ENCODE measurements at places on chromosomes 1 and 21. TPM values are rescaled to one million over a fixed set of nuclear protein-coding genes. Genes with fewer than 3 reads are reported as not detected.
A peak's percentile ranks its signal among the peaks of the same experiment; 100 is the strongest.

GRCh38 chr1:198788561-198789064 lies 149.8 kb downstream of the PTPRC start:
- no peaks in the 10 kb centered on the region for H3K27me3 ChIP-seq
- H3K4me1 ChIP-seq = peaks cover 17% of the 10 kb centered on the region
- no peak overlapping the region for H3K27ac ChIP-seq
- DNase-seq = no peak

DNA sequence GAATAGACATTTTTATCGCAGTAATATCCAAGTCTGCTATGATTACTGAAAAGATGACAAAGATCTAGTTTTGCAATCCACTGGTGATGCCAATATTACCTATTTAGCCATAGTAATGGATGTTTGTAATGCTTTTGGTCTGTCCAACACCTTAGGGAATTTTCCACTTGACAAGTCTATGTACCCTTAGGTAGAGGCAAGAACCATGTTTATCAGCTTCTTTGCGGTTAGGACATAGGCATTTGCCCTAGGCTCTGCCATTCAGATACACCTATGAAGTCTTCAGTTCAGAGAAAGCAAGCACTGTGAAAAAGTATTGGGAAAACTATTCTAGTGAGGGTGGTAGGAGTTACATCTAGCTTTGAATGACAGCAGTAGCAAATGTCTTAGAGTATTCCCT lies 40.2 kb upstream of the SLC35D1 start:
- no peak overlapping the region for H3K27ac ChIP-seq
- H3K4me3 ChIP-seq = no peak overlapping the region

GRCh38 chr1:94787691-94788090 lies 32.5 kb upstream of the SLC44A3 start:
- peaks cover 4% of the 10 kb centered on the region for H3K36me3 ChIP-seq
- H3K4me1 ChIP-seq = peaks cover 22% of the 10 kb centered on the region
- DNase-seq = no peak
- H3K4me3 ChIP-seq = no peak overlapping the region
- H3K27me3 ChIP-seq = no peaks in the 10 kb centered on the region
- H3K27ac ChIP-seq = no peak overlapping the region

GRCh38 chr1:156659661-156659987 lies 17.6 kb downstream of the NES start:
- H3K27ac ChIP-seq = peak overlapping the region; percentile 82
- no peak for DNase-seq
- no peaks in the 10 kb centered on the region for H3K36me3 ChIP-seq
- H3K4me1 ChIP-seq = peaks cover 57% of the 10 kb centered on the region
- peaks cover 54% of the 10 kb centered on the region for H3K27me3 ChIP-seq

GRCh38 chr1:172220376-172220775 lies 200.1 kb upstream of the C1orf105 start:
- DNase-seq = no peak
- no peaks in the 10 kb centered on the region for H3K27me3 ChIP-seq
- H3K27ac ChIP-seq = no peak overlapping the region
- peaks cover 29% of the 10 kb centered on the region for H3K4me1 ChIP-seq

- H3K27me3 ChIP-seq = no peaks in the 10 kb centered on the region
- peaks cover 14% of the 10 kb centered on the region for H3K4me1 ChIP-seq
- no peak overlapping the region for H3K4me3 ChIP-seq
- DNase-seq = no peak
Measured at GRCh38 chr1:6924891-6925290, 139.6 kb downstream of the CAMTA1 start.

GRCh38 chr1:10631811-10632593 lies 157.3 kb downstream of the PEX14 start:
- DNase-seq = no peak
- H3K27ac ChIP-seq = peak overlapping the region; percentile 29
- no peak overlapping the region for H3K4me3 ChIP-seq
- H3K4me1 ChIP-seq = peaks cover 6% of the 10 kb centered on the region
- no peaks in the 10 kb centered on the region for H3K27me3 ChIP-seq

DNA sequence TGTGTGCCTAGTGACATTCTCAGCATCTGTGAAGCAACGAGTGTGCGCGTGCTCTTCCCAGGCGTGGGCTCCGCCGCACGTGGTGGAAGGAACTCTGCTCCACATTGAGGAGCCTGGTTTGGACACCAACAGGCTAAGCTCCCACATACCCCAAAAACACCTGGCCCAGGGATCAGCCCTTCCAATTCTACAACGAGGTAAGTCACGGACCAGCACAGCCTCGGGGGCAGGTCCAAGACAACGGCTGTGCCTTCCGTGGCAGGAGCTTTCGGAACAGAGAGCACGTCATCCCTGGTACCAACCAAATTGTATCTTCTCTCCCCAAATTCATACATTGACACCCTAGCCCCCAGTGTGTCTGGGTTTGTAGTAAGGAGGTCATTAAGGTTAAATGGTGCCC lies 27.2 kb upstream of the PDE9A start:
- H3K36me3 ChIP-seq = no peaks in the 10 kb centered on the region
- H3K4me1 ChIP-seq = peaks cover 20% of the 10 kb centered on the region
- no peak for DNase-seq
- H3K27me3 ChIP-seq = peaks cover 26% of the 10 kb centered on the region
- no peak overlapping the region for H3K27ac ChIP-seq

- H3K36me3 ChIP-seq = no peaks in the 10 kb centered on the region
- no peak overlapping the region for H3K4me3 ChIP-seq
- no peaks in the 10 kb centered on the region for H3K27me3 ChIP-seq
- no peak for DNase-seq
- no peaks in the 10 kb centered on the region for H3K4me1 ChIP-seq
Measured at GRCh38 chr1:99292886-99293285, 28.6 kb downstream of the PLPPR4 start.

- H3K36me3 ChIP-seq = no peaks in the 10 kb centered on the region
- H3K27ac ChIP-seq = no peak overlapping the region
- H3K4me3 ChIP-seq = no peak overlapping the region
- H3K4me1 ChIP-seq = no peaks in the 10 kb centered on the region
- DNase-seq = no peak
Measured at GRCh38 chr1:34640654-34641401, 114.0 kb upstream of the GJB5 start.

DNA sequence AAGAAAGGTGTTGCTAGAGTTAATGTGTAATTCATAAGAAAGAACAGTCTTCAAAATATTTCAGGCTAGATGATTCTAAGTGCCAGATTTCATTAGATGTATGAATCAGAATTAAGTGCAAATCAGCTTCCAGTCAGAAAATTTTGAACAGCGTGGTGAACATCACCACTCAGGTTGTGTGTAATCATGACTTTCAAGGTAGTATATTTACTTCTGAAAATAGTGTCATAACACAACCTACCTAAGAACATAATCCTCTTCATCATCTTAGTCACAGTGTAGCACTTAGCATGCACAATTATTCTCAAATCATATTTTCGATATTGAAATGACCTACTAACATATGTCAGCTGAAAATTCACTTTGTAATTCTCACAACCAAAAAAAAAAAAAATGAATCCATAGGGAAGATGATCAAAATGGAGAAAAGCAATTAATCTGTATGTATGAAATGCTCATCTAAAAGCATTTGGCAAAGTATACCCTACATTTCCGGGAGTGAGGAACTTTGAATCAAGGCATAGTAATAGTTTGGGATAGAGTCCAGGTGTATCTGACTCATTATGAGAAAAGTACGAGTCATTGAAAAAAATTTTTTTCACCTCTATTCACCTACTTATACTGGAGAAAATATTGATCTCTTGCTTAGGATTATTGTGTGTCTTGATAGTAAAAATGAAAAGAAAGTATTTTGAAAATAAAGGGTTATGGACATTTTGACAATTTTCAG lies 221.8 kb upstream of the CHRM3 start:
- H3K36me3 ChIP-seq = no peaks in the 10 kb centered on the region
- no peak for DNase-seq
- H3K4me1 ChIP-seq = no peaks in the 10 kb centered on the region
- H3K27ac ChIP-seq = no peak overlapping the region
- no peak overlapping the region for H3K4me3 ChIP-seq
- H3K27me3 ChIP-seq = no peaks in the 10 kb centered on the region

DNA sequence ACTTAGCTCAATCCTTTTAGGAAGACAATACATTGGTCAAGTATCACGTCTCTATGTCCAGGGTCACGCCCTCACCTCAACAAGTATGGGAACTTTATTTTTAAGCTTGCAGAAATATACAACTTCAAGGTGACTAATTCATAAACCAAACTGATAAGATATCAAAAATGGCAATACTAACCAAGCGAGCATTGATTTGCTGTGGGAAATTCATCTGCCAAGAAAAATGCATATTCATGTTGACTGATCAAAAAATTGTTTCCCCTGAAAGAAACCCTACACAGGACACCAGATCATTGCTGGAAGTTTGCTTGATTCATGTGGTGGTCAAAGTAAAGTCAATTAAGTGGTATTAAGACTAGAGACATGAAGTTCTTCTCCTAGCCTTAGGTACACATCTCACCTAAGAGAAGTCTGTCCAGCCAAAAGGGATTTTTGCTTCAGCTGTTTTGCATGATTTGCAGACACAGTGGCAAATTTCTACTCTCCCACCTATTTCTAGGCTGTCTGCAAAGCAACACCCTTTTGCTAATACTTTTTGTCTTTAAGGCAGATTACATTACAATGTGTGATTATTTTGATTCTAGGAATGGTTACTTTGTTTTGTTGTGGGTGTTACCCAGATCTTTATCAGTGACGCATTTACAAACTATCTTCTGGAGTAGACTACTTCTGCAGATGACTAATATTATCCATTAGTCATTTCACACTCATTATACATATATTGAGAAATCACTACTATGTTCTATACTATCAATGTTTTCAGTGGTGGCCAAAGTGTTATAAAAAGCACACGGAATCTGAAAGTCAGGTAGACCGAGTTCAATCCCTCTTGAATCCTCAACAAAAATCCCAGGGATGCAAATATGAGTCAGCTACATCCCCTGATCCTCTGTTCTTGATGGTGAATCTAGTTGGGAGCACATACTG lies 12.4 kb downstream of the SAMSN1 start:
- no peak for DNase-seq
- peaks cover 13% of the 10 kb centered on the region for H3K4me1 ChIP-seq
- no peaks in the 10 kb centered on the region for H3K27me3 ChIP-seq
- no peaks in the 10 kb centered on the region for H3K36me3 ChIP-seq

DNA sequence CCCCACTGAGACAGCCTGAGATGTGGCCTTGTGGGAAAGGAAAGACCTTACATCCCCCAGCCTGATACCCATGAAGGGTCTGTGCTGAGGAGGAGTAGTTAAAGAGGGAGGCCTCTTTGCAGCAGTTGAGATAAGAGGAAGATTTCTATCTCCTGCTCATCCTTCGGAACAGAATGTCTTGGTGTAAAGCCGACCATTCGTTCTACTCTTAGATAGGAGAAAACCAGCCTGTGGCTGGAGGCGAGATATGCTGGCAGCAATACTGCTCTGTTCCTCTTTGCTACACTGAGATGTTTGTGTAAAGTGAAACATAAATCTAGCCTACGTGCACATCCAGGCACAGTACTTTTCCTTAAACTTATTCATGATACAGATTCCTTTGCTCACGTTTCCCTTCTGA lies 1.5 kb upstream of the CCDC27 start:
- H3K27ac ChIP-seq = no peak overlapping the region
- DNase-seq = no peak
- no peaks in the 10 kb centered on the region for H3K36me3 ChIP-seq
- peaks cover 28% of the 10 kb centered on the region for H3K27me3 ChIP-seq

- no peak for DNase-seq
- H3K4me3 ChIP-seq = no peak overlapping the region
- H3K27ac ChIP-seq = no peak overlapping the region
- H3K27me3 ChIP-seq = peaks cover 12% of the 10 kb centered on the region
Measured at GRCh38 chr21:37758982-37759381, 157.3 kb downstream of the KCNJ6 start.

DNA sequence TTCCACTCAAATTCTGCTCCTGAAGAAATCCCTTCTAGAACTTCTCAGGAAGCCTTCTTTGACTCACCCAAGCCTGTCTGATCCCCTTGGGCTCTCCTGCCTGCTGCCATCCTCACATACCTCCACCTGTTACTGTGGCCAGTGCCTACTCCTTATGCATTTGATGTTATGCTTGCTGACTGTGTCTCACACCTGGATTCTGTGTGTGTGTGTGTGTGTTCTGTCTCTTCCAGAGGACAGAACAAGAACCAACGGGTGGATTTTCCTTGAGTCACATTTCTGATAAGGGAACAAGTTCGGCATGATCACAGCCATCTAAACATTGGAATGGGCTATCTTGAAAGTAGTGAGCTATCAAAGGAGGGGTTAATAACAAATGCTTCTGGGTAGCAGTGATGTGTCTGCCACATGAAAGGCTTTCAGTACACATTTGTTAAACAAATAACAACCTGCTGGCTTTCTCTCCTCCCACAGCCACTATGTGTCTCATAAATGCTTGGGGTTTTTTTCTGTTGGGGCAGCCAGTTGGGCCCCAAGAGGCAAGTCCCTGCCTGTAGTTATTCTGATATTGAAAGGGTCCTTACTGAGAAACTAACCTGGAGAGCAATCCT lies 8.9 kb upstream of the GPR37L1 start:
- peaks cover 31% of the 10 kb centered on the region for H3K4me1 ChIP-seq
- H3K4me3 ChIP-seq = peak overlapping the region; percentile 33
- DNase-seq = no peak
- no peaks in the 10 kb centered on the region for H3K27me3 ChIP-seq

DNA sequence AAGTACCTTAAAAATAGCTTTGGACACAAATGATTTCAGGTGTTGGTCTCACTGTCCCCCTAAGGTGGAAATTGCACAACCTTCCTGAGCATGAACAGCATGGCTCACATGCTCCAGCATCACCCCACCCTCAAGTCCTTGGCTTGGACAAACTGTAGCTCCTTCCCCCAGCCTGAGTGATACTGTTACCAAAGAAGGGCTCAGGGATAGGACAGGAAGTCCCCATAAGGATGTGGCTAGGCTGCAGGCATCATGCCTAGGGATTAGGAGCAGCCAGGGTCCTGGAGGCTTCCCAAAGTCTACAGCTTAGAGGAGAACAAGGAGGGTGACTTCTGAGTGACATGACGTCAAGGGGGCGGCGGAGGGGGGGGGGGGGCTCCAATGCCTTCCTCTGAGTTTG lies 10.1 kb downstream of the FAM78B start:
- H3K27ac ChIP-seq = no peak overlapping the region
- H3K4me3 ChIP-seq = no peak overlapping the region
- no peak for DNase-seq

GRCh38 chr1:92259350-92259749 lies 39.4 kb downstream of the GLMN start:
- no peak overlapping the region for H3K27ac ChIP-seq
- no peaks in the 10 kb centered on the region for H3K27me3 ChIP-seq
- no peak overlapping the region for H3K4me3 ChIP-seq
- H3K36me3 ChIP-seq = peaks cover 58% of the 10 kb centered on the region
- no peaks in the 10 kb centered on the region for H3K4me1 ChIP-seq
- DNase-seq = no peak

The CHTOP gene
- total RNA-seq = 108 TPM

The CCDC27 gene
- not detected for total RNA-seq

The CD1B gene
- total RNA-seq = not detected

The EPHB2 gene
- 44.6 TPM for total RNA-seq

The S100A9 gene
- 1,065 TPM for total RNA-seq

The RIMS3 gene
- total RNA-seq = 4.2 TPM

The OLIG2 gene
- total RNA-seq = 1.4 TPM

The IVL gene
- 19.3 TPM for total RNA-seq

Measured in type B pancreatic cell (in vitro differentiated cells).